Foreskin keratinocyte (primary cell): ENCODE measurements at places on chromosomes 11 and 22. TPM values are rescaled to one million over a fixed set of nuclear protein-coding genes. Genes with fewer than 3 reads are reported as not detected.

GRCh38 chr22:43185860-43186261 lies 1.1 kb downstream of the TTLL12 start:
- DNase-seq: no peak

DNA sequence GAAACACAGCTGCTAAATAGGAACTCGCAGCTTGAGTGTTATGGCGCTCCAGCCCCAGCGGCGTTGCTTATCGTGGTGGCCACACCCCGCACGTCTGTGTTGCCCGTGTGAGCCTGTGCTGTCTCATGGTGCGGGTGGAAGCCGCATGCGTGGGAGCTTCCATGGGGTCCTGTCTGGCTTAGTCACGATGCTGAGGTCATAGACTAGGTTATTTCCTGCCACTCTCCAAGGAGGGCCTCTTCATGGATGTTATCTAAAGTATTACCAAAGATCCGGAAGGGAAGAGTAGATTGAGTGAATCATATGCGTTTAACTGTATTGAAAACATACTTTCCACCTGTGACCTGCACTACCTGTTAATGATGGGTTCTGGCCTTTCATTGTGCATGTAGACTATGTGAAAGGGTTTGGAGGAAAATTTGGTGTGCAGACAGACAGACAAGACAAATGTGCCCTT lies 21.7 kb downstream of the CTTN start:
- no peak for DNase-seq

GRCh38 chr11:112364962-112365481 lies 104.4 kb upstream of the PLET1 start:
- peak; percentile 84 for DNase-seq

DNA sequence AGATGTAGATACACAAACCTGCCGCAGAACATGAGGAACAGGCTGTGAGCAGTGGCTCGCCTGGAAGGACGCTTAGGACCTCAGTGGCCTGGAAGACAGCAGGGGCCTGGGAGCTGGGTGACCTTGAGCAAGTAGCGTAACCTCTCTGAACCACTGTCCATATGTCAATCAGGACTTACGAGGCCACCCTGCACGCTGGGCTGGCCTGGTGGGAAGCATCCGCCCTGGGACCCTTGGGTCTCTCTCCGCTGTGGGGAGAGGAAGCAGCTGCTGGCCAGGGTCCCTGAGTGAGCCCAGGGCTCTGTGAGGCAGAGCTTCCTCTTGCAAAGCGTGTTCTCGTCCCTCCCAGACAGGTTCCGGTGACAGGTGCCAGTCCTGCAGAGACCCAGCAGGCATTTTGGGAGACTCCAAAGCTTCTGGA lies 14.0 kb upstream of the EHD1 start:
- no peak for DNase-seq

DNA sequence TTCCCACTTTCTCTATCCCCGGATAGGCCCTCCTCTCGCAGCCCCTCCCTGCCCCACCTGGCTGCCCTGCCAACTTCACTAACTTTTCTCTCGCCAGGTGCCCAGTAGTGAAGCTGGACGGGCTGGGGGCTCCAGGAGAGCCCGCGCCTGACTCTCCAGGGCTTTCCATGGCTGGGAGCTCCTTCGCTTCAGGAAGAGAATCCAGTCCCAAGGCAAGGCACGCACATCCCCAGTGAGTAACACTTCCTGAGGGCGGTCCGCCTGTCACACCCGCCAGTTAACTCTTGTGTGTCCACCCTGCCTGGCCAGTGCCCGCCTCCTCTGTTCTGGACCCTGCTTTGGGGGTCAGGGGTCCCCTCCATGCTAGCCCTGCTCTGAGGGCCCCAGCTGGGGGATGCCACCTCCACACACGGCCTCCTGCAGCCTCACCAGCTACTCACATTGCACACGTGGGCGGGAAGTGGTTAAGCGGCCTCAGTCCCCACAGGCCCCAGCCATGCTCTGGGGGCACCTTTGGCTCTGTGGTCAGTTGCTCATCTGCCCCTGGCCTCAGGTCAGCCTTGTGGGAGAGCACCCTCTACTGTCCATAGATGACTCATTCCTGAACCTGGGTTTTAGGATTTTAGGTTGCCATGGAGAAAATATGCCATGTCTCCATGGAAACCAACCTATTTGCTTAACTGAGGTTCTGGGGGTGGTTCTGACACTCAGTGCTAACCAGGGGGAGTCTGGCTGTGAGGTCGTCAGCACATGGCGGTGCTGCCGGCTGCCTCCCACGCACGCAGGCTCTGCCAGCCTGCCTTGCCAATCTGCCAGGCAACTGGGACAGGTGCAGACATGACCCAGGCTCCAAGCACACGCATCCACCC lies at the start of gene RIN1:
Gene RIN1 (minus strand): TSS at position 201 of the 869 bp plus-strand sequence. CDS start 32 bp downstream, at position 169.
- peak; percentile 90 for DNase-seq

GRCh38 chr11:15941206-15941770 lies 415.1 kb downstream of the SOX6 start:
- DNase-seq: no peak

- no peak for DNase-seq
Observed at GRCh38 chr11:8273287-8273686, 9.6 kb upstream of the LMO1 start.

DNA sequence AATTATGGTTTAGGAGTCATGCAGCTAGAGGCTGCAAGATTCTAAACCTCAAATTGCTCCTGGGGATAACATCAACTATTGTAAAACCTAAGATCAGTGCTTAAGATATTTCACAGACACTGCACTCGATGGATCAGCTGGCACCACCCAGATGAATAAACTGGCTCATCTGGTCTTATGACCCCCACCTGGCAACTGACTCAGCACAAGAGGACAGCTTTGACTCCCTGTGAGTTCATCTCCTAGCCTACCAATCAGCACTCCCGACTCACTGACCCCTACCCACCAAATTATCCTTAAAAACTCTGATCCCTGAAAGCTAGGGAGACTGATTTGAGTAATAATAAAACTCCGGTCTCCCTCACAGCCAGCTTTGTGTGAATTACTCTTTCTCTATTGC lies 782 bp upstream of the TTC12 start:
- no peak for DNase-seq

DNA sequence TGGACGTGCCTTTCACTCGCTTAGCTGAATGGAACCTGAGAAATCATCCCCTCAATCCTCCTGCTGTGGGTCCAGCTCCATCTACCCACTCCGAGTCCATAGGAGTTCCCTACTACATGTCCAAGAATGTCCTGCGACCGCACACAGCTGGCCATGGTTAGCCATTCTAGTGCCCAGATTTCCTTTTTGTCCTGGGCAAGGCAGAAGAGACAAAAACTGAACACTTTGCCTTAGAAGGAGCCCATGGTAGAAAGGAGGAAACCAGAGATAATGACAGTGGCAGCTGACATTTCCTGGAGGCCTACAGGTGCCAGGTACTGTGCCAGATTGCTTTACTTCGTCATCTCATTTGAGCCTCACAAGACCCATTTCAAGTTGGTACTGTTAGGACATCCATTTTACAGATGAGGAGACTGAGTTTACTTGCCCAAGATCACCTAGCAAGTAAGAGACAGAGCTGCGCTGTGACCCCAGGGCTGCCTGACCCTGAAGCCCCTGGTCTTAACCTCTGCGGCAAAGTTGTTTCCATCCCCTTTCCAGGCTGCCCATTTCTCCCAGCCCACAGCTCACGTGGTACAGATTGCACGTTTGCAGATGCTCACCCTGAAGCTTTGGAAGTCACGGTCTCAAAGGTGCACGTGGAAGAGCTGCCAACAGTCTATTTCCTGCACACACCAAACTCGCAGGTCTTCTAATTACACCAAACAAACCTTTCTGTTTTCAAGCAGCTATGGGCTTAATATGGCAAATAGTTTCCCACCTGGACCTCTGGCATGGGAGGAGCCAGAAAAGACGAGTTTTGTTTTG lies 112.7 kb downstream of the ZBTB16 start:
- DNase-seq: no peak

- DNase-seq: no peak
Observed at GRCh38 chr11:85626496-85626895, 648 bp downstream of the DLG2 start.

DNA sequence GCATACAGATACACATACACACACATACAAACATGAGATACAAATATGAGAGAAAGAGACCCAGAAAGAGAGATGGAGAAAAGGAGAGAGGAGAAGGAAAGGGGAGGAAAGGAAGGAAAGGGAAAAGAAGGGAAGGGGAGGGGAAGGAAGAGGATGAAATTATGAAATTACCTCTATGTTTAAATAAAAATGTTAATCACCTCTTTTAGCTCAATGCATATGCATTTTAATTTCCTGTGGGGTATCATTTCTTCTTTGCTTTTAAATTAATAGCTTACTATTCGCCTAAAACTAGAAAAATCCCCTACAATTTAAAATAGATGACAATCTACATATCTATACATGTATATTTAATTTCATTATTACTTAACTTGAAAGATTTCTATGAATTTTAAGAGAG lies 958.0 kb upstream of the CNTN5 start:
- DNase-seq: no peak

DNA sequence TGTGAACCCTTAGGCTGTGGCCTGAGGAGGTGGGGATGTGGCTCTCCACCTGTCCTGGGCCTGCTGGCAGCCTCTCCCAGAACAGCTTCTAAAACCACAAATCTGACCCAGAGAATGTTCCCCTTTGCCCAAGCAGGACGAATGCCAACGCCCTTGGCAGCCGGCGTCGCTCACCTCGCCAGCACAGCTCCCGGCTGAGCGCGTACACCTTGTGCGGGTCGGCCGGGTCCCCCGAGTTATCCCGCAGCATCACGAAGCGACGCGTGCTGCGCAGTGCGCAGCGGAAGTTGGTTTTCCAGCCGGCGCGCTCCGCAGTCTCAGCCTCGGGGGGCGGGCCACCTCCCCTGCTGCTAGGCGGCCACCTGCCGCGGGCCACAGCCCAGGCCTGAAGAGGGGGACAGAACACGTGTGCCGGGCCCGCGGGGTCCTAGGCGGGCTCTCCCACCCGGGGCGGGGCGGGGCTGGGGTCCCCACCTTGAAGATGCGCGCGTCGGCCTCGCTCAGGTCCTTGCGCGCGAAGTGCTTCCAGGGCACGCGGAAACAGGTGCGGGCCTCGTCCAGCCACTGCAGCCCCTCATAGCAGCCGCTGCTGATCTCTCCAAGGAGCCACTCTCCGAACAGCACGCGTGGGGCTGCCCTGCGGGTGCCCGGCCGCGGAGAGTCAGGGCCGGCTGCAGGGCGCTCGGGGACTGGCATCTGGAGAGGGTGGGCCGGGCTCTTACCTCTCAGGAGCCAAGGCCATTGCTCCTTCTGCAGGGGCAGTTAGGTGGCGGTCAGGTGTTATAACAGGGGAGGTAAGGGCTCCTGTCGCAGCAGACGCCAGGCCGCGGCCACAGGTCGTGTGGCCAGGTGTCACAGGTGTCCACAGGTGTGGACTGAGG lies 887 bp downstream of the IRF7 start:
- peak; percentile 43 for DNase-seq

- no peak for DNase-seq
Observed at GRCh38 chr11:63608353-63609345, 5.6 kb downstream of the PLAAT3 start.

DNA sequence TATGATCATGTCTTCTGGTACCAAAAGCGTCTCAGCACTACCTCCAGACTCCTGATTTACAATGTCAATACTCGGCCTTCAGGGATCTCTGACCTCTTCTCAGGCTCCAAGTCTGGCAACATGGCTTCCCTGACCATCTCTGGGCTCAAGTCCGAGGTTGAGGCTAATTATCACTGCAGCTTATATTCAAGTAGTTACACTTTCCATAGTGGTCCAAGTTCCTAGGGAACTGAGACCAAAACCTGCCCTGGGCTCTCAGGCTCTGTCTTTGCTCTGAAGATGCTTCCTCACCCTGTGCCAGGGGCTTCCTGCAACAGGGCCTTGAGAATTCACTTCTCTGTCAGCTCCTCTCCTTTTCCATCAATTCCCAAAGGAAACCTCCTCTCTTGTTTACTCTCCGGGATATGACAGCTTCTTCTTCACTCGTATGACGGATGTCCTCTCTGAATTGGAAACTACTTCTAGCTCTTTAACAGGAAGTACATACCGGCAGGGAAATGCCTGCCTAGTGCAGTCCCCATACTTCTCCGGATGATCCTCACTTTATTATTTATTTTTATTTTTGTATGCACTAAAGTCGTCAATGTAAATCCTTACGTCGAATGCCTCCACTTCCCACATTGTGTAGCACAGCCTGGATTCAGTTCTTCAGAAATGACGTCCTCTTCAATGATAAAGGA lies 29.6 kb upstream of the PRAME start:
- DNase-seq: no peak

- DNase-seq: no peak
Observed at GRCh38 chr11:82703796-82704195, 29.9 kb downstream of the FAM181B start.

- no peak for DNase-seq
Observed at GRCh38 chr11:91178366-91178765, 955.5 kb upstream of the CHORDC1 start.

DNA sequence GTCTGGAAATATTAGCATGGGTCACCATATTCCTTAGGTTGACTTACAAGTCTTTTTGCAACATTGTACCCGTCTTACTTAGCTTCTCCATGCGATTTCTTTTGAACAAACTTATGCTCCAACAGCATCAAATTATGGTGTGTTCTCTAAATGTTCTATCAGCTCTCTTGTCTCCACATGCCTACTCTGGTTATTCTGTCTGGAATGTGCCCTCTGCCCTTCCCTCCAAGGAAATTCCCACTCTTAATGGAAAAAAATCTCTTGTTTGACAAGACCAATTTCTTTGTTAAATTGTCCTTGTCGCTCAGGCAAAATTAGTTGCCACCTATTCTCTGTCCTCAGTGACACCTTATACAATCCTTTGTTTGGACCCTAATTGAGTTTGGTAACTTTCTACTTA lies 522.8 kb upstream of the LUZP2 start:
- peak; percentile 63 for DNase-seq

GVQW3 gene
- 0.60 and 0.92 TPM in 2 replicates for total RNA-seq

OR4D5 gene
- total RNA-seq: not detected in 2 replicates

C11orf87 gene
- total RNA-seq: not detected in 2 replicates

AMPD3 gene
- total RNA-seq: 7.6 and 8.8 TPM in 2 replicates

OR6A2 gene
- total RNA-seq: not detected in 2 replicates

APOA1 gene
- total RNA-seq: not detected in 2 replicates

RAG1 gene
- 1.5 and 1.7 TPM in 2 replicates for total RNA-seq

SYTL2 gene
- total RNA-seq: 1.2 and 1.3 TPM in 2 replicates
